ENCODE measurements at places on chromosomes 12 and 14.

GRCh38 chr12:49017891-49018260 lies 700 bp downstream of the PRKAG1 start:
- no peak for DNase-seq

DNA sequence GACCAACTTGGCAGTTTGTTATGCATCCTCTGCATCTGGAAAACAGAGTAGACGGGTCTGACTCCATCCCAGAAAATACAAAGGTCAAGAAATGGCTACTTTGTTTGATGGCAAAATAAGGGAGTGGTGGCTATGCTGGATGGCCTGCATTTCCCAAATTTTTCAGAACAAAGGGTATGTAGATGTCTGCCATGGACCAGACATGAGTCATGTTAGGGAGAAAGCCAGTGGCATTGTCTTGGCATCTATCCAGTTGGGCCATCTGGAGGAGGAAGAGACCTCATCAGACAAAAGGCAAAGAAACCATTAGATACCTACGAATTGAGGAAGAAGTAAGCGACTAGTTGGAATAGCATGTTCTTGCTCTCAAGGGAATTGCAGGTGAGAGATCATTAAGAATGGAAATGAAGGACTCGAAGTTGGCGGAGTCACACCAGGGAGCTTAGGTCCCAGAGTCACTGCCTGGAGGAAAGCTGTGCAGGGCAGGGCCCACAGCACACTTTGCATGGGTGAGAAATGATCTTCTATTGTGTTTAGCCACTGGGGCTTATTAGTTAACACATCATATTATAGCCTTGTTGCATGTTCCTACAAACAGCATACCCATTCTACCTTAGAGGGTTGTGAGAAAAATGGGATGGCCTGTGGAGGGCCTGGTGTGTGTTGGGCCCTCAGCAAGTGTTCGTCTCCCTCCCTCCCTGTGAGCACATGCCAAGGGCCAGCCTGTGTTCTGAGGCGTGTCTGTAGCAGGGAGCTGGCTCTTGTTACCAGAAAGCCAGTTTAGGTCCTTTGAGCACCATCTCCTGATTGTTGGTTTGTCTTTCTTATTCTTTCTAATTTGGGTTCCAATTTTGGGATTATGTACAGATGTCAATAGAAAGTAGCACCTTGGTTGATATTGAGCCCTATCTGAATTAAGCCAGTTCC lies 119.4 kb downstream of the KTN1 start:
- no peak for DNase-seq

GRCh38 chr12:59808317-59808910 lies 212.6 kb downstream of the SLC16A7 start:
- no peak for DNase-seq

GRCh38 chr12:52947738-52948423 lies 1.0 kb upstream of the KRT18 start:
- no peak for DNase-seq

DNA sequence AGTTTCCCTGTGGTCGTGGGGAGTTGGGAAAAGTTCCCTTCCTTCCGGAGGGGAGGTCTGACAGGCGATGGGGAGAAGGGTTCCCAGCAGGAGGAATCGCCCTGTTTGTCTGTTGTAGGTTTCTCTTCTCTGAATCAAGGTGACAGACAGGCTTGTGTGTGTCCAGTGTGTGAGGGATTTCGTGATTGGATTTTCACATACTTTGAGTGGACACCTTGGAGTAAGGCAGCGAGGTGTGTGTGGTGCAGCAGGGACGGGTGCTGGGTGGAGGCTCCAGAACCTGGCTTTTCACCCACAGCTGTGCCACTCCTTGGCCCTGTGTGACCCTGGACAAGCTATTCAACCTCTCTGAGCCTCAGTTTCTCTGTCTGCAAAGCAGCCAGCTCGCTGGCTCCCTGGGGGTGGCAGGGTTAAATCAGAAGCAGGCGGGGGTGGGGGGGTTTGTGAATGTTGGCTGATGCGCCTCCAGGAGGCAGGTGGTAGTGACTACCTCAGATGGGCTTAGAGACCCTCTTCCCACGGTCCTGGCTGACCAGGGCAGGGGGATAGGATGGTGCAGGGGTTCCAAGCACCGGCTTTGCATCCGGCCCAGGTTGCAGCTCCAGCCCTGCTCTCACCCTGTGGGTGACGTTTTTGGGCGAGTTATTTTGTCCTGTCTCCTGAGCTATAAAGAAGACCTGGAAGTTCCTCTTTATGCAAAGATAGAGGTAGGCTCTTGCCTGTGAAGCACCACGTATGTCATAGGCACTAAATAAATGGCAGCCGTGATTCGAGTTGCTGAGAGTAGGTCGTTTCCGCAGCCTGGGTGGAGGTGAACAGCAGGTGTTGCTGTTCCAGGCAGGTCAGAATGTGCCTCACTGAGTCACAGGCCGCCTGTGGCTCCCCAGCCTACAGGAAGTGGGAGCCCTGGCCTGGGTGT lies 679 bp downstream of the BDKRB2 start:
- no peak for DNase-seq

DNA sequence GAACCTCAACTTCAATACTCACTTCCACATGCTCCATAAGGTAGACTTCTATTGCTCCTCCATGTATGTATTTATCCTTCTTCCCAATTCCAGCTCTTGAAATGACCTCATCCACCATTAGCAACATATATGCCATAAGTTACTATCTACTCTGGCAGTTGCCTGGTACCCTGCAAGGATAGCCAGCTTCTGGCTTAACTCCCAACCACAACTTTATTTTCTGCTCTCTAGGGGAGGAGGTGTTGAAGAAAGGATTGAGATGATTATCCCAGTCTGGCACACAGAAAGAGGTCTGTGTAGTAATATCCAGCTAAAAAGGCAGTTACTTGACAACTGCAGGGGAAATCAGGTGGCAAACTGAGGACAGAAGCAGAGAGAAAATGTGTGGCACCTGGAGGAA lies 71.5 kb upstream of the MDM1 start:
- no peak for DNase-seq

DNA sequence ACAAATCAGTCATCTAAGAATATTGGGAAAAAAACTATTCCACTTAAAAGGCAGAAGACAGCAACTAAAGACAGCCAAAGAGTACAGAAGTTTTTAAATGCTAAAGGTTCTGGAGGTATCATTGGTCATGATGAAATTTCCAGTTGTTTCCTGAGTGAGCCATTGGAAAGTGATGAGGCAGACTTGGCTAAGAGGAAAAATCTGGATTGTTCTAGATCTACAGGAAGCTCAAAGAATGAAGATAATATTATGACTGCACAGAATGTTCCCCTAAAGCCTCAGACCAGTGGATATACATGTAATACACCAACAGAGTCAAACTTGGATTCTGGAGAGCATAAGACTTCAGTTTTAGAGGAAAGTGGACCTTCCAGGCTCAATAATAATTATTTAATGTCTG lies 22.8 kb downstream of the GALNT4 start:
- no peak for DNase-seq

GRCh38 chr12:13258717-13259119 lies 62.2 kb downstream of the EMP1 start:
- DNase-seq, result no peak

- no peak for DNase-seq
These were observed 47.7 kb downstream of the ATP6V1D start for GRCh38 chr14:67311868-67312267.

- DNase-seq, result no peak
These were observed 79.2 kb downstream of the CEP83 start for GRCh38 chr12:94380507-94380906.

- no peak for DNase-seq
These were observed 14.0 kb downstream of the CCER1 start for GRCh38 chr12:90940872-90941499.

DNA sequence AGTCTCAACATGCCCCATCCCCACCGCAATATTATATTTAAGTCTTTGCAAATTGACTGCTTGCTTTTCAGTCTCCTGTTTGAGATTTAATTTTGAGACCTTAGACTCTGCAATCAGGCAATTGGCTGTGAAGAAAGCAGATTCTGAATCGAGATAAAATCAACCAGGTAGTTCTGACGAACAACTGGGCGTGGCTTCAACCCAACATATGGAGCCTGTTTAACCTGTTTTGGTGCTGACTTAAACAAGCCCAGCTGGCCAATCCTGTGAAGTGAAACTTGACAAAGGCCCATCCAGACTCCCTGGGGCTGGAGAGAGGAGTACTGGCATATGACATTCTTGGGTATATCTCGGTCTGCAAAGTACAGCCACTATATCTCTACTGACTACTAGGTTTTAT lies 9.8 kb upstream of the CIPC start:
- DNase-seq, result no peak

- DNase-seq, result no peak
These were observed 8.4 kb downstream of the ASIC1 start for GRCh38 chr12:50065726-50066310.

GRCh38 chr12:108648371-108648770 lies 14.7 kb upstream of the SELPLG start:
- no peak for DNase-seq

GRCh38 chr12:6963016-6963731 lies 7.3 kb downstream of the PHB2 start:
- no peak for DNase-seq

DNA sequence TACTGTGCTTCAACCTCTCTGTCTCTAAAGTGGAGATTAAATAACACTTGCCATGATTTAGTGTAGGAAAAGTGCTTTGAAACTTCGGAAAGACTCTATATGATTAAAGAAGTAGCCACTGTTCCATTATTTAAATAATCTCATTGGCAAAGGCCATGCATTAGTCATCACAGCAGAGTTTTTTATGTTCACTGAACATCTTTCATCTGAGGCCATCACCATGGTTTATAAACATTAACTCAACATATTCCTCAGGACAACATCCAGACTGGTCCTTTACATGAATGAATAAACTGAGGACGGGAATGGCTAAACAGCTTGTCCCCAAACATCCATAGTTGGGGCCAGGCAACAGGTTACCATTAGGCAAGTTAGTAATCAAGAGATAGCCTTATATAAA lies 124.6 kb upstream of the FRMD6 start:
- no peak for DNase-seq

DNA sequence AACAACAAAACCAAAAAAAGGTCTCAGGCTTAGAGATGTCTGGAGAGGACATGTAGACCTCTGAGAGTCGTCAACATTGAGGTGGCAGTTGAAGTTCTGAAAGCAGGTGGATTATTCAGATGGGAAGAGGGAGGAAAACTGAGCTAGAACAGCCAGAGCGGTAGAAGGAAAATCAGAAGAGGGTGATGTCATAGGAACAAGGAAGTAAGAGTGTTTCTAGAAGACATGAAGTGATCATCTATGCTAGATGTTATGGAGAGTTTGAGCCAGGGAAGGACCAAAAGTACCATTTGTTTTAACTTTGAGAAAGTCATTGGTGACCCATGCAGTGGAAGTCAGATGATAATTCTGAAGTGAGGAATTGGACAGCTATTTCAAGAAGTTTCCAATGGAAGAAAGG lies 316.2 kb upstream of the RGS6 start:
- DNase-seq, result no peak

DNA sequence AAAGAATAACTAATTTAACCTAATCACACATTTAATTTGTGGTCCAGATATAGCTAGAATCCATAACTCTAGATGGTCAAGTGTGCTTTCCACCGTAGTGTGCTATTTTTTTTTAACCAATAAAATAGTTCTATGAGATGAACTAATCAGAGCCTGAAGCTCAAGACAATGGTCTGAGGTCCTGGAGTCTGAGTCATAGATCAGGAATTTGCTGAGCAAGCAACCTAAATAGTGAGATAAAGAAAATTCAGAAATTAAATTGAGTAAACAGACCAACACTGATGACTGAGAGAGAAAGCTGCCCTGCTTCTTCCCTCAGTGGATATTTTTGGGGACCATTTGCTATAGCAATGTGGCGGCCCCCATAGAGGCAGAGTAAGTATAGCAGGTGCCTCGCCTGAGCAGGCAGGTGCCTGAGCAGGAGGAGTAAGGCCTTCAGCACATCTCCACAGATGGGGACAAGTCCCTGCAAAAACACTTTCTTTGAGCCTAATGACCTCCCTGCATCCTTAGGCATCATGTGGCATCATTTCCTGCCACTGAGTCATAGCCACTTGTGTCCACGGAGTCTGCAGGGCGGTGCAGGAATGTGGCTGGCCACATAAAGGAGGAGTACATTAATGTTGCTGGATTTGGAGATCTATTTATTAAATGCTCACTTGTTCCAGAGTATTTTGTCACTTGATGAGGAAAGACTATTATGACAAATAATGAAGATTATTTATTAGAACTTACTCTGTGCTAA lies 13.9 kb upstream of the CLEC4E start:
- no peak for DNase-seq

DNA sequence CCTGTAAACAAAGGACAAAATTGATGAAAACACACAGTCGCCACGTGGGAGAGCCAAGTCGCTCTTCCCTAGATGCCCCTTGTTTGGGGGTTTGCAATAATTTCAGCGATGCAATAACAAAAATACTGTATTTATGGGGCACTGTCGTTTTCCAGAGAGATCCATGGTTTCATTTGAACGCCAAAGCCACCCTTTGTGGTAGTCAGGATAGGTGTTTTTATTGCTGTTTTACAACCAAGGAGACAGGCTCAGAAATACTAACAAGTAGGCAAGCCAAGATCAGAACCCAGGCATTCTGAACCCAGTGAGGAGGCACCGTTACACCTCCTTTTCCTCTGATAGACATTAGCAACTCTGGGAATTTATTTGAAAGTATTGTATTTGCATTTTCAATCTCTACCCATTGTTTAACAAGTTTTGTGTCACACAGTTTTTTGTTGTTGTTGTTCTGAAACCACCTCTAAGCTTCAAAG lies 831 bp upstream of the BTBD7 start:
- DNase-seq, result no peak

GRCh38 chr12:54075409-54075808 lies 21.8 kb downstream of the HOXC4 start:
- DNase-seq, result no peak

DNA sequence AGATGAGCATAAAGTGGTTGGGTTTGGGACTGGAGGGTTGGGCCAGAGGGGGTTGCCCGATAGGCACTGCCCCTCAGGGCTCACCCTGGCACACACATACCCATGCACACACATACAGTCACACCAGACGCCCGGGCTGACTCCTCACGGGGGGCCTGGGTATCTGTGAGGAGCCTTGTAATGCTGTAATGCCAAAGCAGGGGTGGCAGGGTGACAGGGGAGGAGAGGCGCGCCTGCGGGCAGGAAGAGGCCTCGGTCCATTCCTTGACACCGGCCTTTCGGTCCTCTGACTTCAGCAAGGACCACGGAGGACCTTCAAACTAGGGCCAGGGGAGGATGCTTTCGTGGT lies 375 bp downstream of the FAIM2 start:
- DNase-seq, result no peak

- DNase-seq, result no peak
These were observed 29.7 kb upstream of the CHST11 start for GRCh38 chr12:104426926-104427546.

- no peak for DNase-seq
These were observed 623.4 kb downstream of the DIO2 start for GRCh38 chr14:79587875-79588274.

- DNase-seq, result no peak
These were observed 94.9 kb downstream of the BCAT1 start for GRCh38 chr12:24854017-24854416.

- no peak for DNase-seq
These were observed 306.1 kb downstream of the DAD1 start for GRCh38 chr14:22282949-22283348.

- DNase-seq, result peak; percentile 10
These were observed 575 bp downstream of the NAA30 start for GRCh38 chr14:57390806-57391516.

All from CD4-positive, alpha-beta T cell (primary cell).